ENCODE measurements at places on chromosomes 4 and X. TPM values are rescaled to one million over a fixed set of nuclear protein-coding genes. Genes with fewer than 3 reads are reported as not detected.

The ZCCHC12 gene
- total RNA-seq: not detected

The RBPJ gene
- total RNA-seq: 115 TPM

The BCLAF3 gene
- total RNA-seq: 18.7 TPM

The PPM1K gene
- 17.7 TPM for total RNA-seq

The TLR7 gene
- total RNA-seq: 2.9 TPM

The UCP1 gene
- total RNA-seq: not detected

The ATP1B4 gene
- not detected for total RNA-seq

The FOXP3 gene
- not detected for total RNA-seq

The RASL11B gene
- total RNA-seq: not detected

The PNMA3 gene
- total RNA-seq: not detected

The PAGE5 gene
- total RNA-seq: not detected

The PDGFC gene
- 36.4 TPM for total RNA-seq

The PNMA5 gene
- total RNA-seq: not detected

The SHROOM2 gene
- 0.44 TPM for total RNA-seq

The SPANXD gene
- total RNA-seq: not detected

The H2BW2 gene
- total RNA-seq: not detected

The CLIC2 gene
- 26.2 TPM for total RNA-seq

The FGF5 gene
- not detected for total RNA-seq

The SMIM10 gene
- total RNA-seq: 3.6 TPM
